CD4-positive, alpha-beta T cell treated with Interleukin-6 for 4 hours (primary cell): ENCODE measurements at places on chromosomes 3 and 15.

GRCh38 chr3:65793495-65794200 is 245.1 kb downstream of the MAGI1 start:
- no peak for DNase-seq

GRCh38 chr15:99414755-99415731 is 150.7 kb upstream of the MEF2A start:
- no peak for DNase-seq

GRCh38 chr3:38843898-38844297 is 27.9 kb upstream of the SCN10A start:
- no peak for DNase-seq

DNA sequence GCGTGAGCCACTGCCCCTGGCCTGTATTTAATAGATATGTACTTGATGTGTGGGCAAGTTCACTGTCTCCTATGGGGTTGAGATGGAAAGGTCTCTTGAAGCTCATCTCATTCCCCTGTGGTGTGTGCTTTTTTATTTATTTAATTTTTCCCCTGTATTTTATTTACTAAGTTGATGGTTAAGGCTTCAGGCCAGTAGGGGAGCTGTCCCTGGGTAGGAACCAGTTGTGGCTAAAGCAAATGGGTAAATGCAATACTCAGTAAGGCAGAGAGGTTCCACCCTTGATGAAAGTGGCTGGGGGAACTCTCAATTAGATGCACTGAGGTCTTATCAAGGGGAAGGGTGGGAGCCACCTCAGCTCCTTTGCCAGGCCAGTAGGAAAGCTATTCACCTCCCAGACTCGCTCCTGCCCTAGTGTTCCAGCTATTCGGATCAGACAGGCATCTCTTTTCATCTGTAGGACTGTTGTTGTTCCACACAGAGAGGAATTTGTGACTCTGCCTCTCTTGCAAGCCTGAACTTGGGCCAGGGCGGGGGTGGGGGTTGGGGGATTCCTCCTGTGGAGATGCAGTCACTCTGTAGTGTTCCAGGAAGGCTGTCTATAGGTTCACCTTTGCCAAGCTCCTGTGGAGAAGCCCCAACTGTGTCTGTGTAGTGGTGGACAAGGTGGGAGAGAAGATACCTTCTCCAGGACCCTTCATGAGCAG is 26.1 kb downstream of the PCCB start:
- no peak for DNase-seq

GRCh38 chr3:150235799-150236198 is 172.3 kb upstream of the TSC22D2 start:
- DNase-seq = no peak

DNA sequence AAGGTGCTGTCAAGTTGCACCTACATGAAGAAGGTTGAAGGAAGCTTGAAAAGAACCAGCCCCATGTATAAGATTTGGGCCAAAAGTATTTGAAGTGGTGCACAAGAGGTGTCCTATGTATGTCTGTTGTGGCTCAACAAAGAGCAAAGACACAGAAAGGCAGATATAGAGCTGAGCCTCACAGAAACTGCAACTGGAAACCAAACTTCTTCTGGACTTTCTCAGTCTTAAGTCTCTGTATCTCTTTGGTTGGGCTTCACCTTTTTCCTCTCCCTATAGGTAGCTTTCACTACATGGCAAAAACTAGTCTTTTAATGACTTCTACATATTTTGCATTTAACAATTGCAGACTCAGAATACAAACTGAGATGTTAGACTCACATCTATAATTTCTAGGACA is 8.8 kb upstream of the CMC1 start:
- DNase-seq = no peak

DNA sequence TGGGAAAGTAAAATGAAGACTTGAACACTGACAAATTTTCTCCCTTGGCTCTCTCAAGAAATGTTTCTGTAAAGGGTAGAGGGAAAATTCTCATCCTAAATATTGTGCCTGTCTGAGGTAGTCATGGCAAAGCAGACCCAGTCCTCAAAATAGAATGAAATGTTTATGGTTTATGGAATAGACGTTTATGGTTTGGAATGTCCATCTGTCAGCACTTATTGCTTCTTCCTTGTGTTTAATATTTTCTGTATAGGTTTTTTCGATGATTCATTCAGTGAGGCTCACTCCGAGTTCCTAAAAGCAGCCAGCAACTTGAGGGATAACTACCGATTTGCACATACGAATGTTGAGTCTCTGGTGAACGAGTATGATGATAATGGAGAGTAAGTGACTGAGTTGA is 13.9 kb downstream of the ELL3 start:
- no peak for DNase-seq

- no peak for DNase-seq
Observed at GRCh38 chr3:81910244-81910852, 148.9 kb upstream of the GBE1 start.

- no peak for DNase-seq
Observed at GRCh38 chr3:99532246-99532645, 106.1 kb upstream of the COL8A1 start.

GRCh38 chr3:13690636-13691035 is 141.7 kb downstream of the FBLN2 start:
- no peak for DNase-seq

- no peak for DNase-seq
Observed at GRCh38 chr15:79161837-79162508, 71.4 kb upstream of the RASGRF1 start.

GRCh38 chr15:33453761-33454160 is 143.0 kb downstream of the RYR3 start:
- no peak for DNase-seq

DNA sequence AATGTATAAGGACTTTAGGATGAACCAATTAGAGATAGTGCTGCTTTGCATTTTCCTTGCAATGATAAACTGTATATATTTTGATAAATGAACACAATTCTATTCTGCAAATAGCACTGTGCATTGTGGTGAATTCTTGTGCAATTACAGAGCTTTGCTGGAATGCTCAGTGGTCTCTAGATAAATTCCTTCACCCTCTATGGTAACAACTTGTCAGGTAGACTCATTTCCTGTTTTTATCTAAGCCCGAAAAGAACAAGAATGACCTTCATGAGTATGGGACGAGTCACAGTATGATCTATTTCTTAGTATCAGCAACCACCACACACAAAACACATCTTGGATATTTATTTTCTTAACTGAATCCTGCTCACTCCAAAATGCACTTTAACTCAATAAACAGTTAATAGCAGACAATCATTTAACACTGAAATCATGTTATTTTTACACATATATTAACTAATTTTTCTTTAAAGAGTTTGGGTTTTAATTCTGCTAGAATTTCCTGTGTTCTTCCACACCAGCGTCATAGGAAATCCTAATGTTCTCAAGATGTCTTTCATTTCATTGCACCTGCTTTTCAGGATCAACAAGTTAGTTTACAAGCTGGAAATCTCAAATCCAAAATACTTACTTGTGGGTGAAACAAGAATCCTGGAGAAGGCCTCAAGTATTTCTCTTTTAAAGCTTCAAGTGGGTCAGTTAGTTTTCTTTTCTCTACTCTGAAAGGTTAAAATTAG is 551.2 kb downstream of the MECOM start:
- DNase-seq = no peak

GRCh38 chr15:46901001-46901400 is 816.3 kb upstream of the SEMA6D start:
- DNase-seq = no peak

- DNase-seq = no peak
Observed at GRCh38 chr3:124582196-124582595, 148.1 kb upstream of the UMPS start.

DNA sequence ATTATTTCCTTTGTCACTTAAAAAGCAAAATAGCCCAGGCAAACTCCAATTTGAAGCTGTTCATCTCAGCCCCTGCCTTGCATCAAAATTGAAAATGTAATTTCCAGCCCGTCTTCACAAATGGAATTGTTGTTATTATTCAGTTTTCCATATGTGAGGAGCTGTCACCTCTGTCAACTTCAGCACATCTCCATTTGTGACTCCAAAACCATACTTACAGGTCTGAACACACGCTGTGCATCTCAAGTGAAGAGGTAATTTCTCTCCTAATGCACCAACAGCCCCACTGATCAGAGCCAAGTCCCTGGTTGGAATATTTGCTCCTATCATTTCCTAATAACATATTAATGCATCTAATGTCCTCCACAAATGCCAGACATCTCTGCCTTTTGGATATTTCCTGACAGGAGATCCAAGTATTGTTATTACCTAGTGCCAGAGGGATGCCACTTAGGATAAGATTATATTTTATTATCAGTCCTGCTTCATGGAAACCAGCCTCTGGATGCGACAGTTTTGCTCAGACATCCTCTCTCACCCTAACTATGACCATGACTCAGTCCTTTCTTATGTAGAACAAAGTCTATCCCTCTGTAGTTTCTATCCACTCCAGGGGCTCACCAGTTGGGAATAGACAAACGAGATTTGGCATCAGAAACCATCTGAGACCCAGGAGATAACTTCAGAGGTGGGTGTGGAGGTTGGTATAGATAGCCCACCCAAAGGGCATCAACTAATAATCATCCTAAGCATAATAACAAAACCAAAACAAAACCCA is 379.8 kb downstream of the VPS13C start:
- DNase-seq = no peak

DNA sequence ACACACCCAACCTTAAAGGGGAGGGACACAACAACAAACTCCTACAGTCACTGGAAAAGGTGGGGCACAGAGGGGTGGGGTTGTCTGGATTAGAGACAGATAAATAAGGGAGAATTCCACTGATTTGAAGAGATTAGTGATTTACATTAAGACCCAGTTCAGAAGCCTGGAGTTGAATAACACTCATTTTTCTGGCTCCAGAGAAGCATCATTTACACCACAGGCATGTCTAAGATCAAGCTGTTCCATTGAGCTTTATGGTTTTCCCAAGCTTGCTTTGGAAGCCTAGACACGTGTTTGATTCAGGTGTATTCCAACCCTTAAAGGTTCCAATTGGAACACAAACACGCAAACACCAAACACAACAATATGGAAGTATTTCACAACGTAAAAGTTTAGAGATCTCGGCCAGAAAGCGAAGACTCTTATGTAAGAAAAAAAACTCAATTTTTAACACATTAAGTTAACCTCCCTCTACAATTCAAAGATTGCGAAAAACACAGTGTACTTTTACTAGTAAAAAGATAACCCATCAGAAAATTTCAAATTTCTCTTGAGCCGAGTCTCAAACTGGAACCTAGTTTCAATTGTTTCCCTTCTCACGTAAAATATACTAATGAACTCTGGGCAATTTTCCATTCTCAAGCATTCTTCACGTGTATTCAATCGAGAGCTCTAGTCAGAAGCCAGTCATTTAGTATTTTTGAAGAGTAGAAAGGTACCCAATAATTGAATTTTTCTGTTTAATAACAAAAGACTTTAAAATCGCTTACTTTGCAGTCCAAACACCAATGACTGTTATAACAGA is 2.1 kb downstream of the TRA2B start:
- no peak for DNase-seq

- no peak for DNase-seq
Observed at GRCh38 chr3:104437131-104437750, 929.5 kb upstream of the ALCAM start.

DNA sequence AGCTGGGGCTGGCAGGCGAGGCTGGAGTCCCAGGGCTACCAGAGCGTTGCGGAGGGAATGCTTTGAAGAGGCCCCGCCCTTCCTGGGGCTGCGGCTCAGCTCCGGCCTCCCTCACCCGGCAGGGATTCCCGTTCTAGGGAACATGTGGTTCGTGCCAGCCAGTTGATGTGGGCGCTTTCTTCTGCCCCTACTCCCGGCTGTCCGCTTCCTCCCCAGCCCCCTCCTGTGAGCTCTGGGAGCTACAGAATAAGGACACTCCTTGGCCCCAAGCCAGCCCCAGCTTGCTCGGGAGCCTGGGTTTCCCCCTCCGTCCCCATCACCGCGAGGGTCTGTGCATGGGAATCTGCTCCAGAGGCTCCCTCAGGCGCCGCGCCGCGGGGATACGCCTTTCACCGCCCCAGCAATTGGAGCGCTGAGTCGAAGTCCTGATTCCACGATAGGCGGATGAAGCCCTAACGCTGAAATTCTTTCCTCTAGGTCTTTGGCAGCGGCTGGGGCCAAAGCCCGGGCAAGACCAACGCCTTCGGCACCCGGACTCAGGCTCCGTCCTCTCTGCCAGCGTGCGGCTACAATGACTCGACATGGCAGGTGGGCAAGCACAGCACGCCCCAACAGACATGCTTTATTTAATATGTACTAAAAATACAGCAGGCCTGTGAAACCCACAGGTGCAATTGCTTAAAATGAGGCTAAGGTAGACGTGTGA is 69.5 kb downstream of the KLF15 start:
- DNase-seq = no peak

DNA sequence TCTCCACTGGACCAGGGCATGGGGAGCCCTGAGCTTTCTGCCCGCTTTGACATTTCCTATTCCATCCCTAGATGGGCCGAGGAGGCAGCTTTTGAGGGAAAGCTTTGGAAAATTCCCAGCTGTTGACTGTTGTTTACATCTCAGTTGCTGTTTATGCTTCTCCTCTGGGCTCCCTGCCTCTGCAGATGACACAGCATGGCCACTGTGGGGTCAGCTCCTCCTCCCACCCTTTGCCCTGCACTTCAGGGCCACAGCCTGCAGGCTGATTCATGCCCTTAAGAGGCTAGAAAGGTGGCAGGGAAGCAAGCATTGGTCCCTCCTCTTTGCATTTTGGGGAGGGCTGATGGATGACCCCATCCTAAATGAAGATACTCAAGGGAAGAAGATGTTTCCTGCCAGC is 8.5 kb upstream of the CTXND1 start:
- DNase-seq = no peak

- DNase-seq = peak; percentile 9
Observed at GRCh38 chr3:44077267-44077666, 164.4 kb upstream of the TOPAZ1 start.

GRCh38 chr15:38540510-38540909 is 24.1 kb downstream of the RASGRP1 start:
- DNase-seq = no peak

DNA sequence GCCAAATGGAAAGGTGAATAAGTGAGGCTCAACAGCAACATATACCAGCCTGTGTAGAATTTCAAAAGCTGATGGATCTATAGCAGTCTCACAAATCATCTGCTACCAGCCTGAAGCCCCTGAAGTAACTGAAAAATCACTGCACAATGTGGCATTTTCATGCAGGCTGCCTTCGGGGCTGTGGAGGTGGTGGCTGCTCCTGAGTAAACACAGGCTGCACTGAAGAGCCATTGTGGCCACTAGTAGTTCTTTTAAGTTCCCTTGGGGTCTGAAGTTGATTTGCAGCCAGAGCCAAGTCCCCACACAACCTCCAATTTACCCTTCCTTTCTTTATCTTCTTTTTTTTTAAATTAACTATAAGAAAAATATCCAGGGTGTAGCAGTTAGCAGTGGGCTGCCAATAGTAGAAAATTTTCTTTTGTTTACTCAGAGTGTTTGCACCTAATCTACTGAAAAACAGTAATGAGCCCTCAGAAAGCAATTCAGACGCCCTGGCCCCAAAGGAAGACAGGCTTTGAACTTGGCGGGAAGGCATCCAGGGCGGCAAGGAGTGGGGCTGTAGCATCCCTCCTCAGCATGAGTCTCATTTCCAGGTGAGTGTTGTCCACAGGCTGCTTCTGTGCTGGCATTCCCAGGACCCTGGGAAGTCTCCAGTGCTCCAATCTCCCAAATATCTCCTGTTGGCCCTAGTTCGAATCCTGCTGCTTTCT is 13.3 kb upstream of the SUSD5 start:
- DNase-seq = no peak

GRCh38 chr15:88221836-88222235 is 34.7 kb downstream of the NTRK3 start:
- no peak for DNase-seq
